ENCODE measurements at places on chromosomes 5 and 9.

- DNase-seq, result no peak
These were observed 21.8 kb upstream of the RNF145 start for GRCh38 chr5:159231167-159231566.

DNA sequence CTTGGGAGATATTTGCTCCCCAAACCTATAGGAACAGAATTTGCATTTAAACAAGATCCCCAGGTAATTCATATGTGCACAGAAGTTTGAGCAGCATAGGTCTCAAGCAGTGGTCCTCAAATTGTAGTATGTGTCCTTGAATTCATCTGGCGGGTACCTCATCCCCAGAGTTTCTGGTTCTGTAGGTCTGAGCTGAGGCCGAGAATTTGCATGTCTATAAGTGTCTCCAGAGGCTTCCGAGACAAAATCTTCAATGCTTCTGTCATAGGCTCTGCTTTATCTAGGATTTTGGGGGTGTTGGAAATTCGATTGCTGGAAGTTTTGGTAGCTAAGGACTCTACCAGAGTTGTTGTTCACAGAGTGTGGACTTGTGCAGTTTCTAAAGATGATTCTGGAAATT, 38.6 kb downstream of the MAT2B start:
- no peak for DNase-seq

DNA sequence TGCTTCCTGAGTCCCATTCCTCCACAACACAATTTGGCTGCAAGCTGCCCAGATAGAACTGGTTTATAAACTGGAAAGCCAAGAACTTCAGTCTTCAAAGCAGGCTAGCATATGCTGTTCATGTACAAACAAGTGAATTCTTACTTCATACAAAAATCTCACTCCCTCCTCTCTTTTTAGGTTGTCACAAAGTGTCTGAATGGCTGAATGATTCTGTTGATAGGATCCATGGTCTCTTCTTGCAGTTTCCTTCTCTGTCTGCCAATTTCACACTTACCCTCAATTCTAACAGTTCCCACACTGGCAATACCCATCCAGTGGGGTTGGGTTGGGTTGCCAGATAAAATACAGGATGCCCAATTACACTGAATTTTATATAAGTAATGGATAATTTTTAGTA, 363.5 kb downstream of the DEPDC1B start:
- no peak for DNase-seq

DNA sequence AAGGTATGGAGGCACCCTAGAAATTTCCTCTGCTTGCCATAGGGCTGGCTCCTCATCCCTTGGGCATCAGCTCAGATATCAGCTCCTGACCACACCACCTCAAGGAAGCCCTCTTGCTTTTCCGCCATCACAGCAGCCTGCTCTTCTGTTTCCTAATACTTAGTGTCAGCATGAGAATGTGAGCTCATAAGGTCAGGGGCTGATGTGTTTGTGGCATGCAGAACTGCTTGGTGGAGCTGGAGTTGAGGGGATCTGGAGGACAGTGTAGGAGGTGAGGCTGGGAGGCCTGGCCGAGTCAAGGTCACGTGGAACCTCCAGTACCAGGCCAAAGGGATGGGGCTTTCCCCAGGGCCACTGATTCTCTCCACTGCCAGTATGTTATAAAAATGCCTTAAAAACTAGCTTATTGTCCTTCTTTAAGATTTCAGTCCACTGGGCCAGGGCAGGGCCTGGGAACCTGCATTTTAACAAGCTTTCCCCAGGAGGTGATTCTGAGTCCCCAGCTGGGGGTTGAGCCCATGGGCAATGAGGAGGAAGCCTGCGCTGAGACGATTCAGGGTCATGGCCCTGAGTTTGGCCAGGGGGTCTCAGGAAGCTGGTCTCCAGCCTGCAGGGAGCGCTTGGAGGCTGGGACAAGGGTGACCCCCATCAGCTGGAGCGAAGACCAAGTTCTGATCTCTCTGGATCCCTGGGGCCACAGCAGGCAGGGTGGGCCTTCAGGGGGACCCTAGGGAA, 28.6 kb downstream of the DAB2IP start:
- DNase-seq, result no peak

GRCh38 chr5:33228149-33228548, 212.6 kb upstream of the TARS1 start:
- no peak for DNase-seq

DNA sequence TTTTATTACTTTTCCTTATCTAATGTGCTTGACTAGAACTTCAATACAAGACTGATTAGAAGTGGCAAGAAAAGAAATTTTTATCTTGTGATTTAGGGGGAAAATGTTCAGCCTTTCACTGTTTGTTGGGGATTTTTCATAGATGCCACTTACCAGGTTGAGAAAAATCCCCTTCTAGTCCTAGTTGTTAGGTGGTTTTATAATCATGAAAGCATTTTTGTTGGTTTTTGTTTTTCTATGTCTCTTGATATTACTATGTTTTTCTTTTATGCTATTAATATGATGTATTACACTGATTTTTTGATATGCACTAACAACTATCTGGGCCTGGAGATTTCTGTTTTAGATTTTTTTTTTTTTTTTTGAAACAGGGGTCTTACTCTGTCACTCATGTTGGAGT, 134.0 kb downstream of the PARP8 start:
- DNase-seq, result no peak

GRCh38 chr5:122701640-122702523, 73.0 kb upstream of the SNX2 start:
- no peak for DNase-seq

DNA sequence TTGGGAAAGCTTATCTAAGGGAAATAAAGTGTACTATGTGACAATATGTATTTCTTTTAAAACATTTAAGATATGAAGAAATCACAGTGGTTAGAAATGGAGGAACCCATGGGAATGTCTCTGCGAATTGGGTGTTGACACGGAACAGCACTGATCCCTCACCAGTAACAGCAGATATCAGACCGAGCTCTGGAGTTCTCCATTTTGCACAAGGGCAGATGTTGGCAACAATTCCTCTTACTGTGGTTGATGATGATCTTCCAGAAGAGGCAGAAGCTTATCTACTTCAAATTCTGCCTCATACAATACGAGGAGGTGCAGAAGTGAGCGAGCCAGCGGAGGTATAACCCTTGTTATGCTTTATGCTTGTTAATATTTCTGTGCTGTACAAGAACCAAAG, 69.9 kb downstream of the ADGRV1 start:
- DNase-seq, result no peak

DNA sequence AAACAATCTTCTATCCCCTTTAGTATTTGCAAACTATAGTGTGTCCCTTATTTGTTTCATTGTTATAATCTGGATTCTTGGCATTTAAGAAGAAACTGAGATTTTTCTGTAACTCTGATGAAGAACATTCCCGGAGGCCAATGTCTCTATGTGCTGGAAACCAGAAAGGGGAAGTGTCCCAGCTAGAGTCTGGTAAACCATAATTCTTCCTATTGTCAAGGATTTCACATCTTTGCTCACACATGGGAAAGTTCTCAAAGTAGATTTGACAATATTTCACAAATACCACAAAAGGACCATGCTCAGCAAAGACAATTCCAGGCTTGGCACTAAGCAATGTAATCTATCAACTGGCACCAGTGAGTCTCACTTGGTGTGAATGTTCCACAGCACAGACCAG, 146.8 kb downstream of the MUSK start:
- DNase-seq, result no peak

DNA sequence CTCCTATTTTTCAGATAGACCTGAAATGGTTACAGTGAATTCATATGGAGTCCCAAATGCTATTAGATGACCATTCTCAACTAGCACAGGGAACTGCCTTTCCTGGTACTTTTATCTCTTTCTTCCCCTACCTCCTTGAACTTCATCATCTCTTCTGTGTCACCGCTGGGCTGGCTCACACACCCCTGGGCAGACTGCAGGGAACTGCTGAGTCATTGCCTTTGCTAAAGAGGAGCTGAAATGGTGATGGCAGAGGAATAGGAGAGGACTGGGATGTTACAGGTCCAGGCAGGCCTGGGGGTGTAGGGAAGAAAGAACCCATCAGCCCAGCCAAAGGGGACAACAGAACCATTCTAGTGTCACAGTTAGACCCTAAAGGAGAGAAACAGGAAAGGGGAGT, 322.3 kb downstream of the ASTN2 start:
- no peak for DNase-seq

- DNase-seq, result no peak
These were observed 54.1 kb upstream of the CEMIP2 start for GRCh38 chr9:71822456-71822855.

Measured in CD4-positive, alpha-beta T cell treated with Interleukin-12 subunit alpha and Interleukin-12 subunit beta, for 1 hour (primary cell).